Fibroblast of skin of back (primary cell): ENCODE measurements at places on chromosomes 4 and X.

- no peak for DNase-seq
Observed at GRCh38 chrX:4588056-4588455, 874.6 kb upstream of the PRKX start.

- peak; percentile 42 for DNase-seq
Observed at GRCh38 chr4:123866796-123867195, 470.2 kb downstream of the SPRY1 start.

GRCh38 chr4:40954088-40954668 lies 204.4 kb downstream of the NSUN7 start:
- no peak for DNase-seq

DNA sequence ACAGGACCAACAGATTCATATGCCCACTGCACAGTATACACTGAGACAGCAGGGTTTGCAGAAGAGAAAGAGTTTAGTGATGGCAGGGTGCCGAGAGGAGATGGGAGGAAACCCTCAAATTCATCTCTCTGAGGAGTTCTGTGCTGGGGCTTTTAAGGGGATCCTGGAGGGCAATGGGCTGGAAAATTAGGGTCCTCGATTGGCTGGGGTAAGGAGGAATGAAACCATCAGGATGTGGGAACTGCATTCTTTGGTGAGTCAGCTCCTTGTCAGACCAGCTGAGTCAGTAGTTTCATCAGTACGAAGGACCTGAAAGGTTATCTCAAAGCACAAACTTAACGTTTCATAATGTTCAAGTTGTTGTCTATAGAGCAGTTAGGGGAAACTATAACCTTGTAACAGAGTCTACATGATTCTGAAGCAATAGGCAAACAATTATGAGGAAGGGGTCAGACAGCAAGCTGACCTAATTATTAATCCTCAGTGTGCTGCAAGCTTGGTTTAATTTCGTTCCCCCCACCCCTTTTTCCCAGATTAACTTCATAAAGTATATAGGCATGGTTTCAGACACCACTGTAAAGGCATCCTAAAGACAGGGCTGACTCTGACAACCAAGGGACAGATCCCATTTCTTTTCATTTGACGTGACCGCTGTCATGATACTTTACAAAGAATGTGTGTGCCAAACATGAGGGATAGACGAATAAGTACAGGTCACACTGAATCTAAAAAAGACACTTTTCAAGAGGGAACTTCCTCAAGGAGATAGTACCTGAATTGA lies 1.5 kb upstream of the MSMO1 start:
- DNase-seq, result peak; percentile 83

- peak; percentile 77 for DNase-seq
Observed at GRCh38 chrX:13418126-13419097, 98.6 kb upstream of the ATXN3L start.

- no peak for DNase-seq
Observed at GRCh38 chr4:101282076-101282844, 65.1 kb downstream of the PPP3CA start.
